ENCODE measurements at places on chromosomes 4 and X. TPM values are rescaled to one million over a fixed set of nuclear protein-coding genes. Genes with fewer than 3 reads are reported as not detected.

Gene NAP1L2
- total RNA-seq, result 12.8 TPM

Gene CCDC158
- not detected for total RNA-seq

Gene TSPAN7
- total RNA-seq, result 0.62 TPM

Gene GPR50
- total RNA-seq, result not detected

- no peaks in the 10 kb centered on the region for H3K27me3 ChIP-seq
- H3K27ac ChIP-seq, result no peak overlapping the region
- H3K36me3 ChIP-seq, result no peaks in the 10 kb centered on the region
- no peak overlapping the region for H3K4me3 ChIP-seq
- DNase-seq, result no peak
- no peaks in the 10 kb centered on the region for H3K4me1 ChIP-seq
Measured at GRCh38 chr4:112361181-112361791, 64.1 kb downstream of the ALPK1 start.

Gene PCSK1N
- 6.5 TPM for total RNA-seq

Gene TMEM192
- 9.5 TPM for total RNA-seq

GRCh38 chr4:41881981-41882624, 53.1 kb upstream of the TMEM33 start:
- no peak for DNase-seq
- H3K27ac ChIP-seq, result no peak overlapping the region
- peaks cover 52% of the 10 kb centered on the region for H3K27me3 ChIP-seq
- no peaks in the 10 kb centered on the region for H3K4me1 ChIP-seq
- peak overlapping the region; percentile 41 for H3K4me3 ChIP-seq

GRCh38 chr4:159232465-159233106, 129.7 kb downstream of the RAPGEF2 start:
- H3K27me3 ChIP-seq, result no peaks in the 10 kb centered on the region
- no peak overlapping the region for H3K27ac ChIP-seq
- no peaks in the 10 kb centered on the region for H3K36me3 ChIP-seq
- H3K4me1 ChIP-seq, result no peaks in the 10 kb centered on the region
- no peak overlapping the region for H3K4me3 ChIP-seq

DNA sequence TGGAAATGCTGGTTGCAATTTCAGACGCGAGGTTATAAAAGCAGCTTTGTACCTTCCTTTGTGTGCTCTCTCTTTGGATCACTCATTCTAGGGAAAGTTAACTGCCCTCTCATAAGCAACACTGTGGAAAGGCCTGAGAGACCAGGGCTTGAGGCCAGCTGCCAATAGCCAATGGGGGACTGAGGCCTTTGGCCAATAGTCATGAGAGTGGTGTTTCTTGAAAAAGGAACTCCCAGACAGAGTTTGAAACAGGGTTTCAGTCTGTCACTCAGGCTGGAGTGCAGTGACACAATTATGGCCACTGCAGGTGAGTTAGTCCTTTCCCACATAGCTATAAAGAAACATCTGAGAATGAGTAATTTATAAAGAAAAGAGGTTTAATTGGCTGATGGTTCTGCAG, 524.7 kb upstream of the SMIM31 start:
- H3K4me1 ChIP-seq, result no peaks in the 10 kb centered on the region
- H3K36me3 ChIP-seq, result no peaks in the 10 kb centered on the region
- no peak overlapping the region for H3K27ac ChIP-seq
- H3K4me3 ChIP-seq, result no peak overlapping the region
